ENCODE measurements at places on chromosomes 7 and 10.

GRCh38 chr10:61789031-61789430 lies 112.5 kb upstream of the ARID5B start:
- DNase-seq: no peak

GRCh38 chr7:55016061-55016745 lies 2.6 kb upstream of the EGFR start:
- no peak for DNase-seq

DNA sequence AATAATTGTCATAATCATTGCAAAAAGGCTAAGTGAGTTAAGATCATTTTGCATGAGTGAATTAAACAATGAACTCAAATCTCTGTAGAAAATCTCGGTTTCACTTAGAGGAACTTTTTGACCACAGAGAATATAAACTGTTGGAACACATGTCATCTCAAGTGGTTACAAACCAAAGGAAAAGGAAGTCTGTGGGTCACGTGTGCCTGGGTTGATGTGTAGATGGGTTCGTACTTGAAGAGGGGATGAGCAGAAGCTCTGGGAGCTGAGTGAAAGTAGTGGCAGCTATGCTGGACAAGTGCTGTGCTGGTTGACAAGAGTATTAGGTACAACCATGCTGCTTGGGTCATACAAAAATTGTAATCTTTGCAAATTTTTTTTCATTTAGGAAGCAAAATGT lies 35.0 kb downstream of the GLRX3 start:
- no peak for DNase-seq

DNA sequence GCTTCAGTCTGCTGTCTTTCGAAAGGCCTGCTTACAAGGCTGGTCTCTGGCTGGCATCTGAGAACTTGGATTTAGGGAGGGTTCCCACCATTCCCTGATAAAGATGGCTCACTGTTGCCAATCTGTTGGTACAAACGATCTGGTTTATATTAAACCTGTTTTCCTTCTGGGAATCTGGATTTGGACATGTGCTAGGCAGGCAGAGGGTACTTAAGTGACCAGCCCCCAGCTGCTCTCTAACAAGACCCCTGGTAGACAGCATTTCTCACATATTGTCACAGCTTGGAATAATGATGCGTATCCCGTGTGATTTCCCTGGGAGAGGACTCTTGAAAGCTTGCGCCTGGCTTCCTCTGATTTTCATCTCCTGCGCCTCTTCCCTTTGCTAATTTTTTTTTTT lies 21.6 kb downstream of the YWHAG start:
- DNase-seq: no peak

- DNase-seq: no peak
Measured at GRCh38 chr10:14588084-14588937, 186.4 kb downstream of the FAM107B start.

- DNase-seq: no peak
Measured at GRCh38 chr7:108034586-108034985, 31.6 kb upstream of the LAMB1 start.

GRCh38 chr10:62402508-62402907 lies 28.3 kb downstream of the ZNF365 start:
- no peak for DNase-seq

- DNase-seq: peak; percentile 9
Measured at GRCh38 chr7:1255817-1256340, 23.2 kb downstream of the UNCX start.

DNA sequence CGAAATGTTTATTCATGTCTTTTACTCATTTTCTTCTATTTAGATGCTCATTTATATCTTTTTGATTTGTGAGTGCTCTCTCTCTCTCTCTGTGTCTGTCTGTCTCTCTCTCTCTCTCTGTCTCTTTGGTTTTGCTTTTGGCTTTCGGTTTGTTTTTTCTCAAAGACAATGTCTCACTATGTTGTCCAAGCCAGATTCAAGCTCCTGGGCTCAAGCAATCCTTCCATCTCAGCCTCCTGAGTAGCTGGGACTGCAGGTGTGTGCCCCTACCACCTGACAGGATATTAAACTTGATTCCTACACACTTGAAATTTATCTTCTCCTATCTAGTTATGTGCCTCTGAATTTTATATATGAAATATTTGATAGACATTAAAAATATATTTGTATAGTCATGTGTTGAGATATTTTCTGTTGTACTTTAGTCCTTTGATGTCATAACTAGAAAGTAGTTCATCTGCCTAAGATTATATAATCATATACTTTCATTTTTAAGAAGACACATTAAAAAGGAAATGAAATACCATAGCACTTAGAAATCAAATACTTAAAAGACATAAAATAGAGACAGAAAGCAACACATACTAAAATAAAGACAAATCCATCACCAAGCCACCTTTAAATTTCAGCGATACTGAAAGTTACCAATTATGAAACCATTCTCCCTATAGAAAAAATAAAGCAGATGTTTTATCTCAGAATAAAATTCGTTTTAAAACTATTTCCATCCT lies 68.1 kb upstream of the SFMBT2 start:
- DNase-seq: no peak

- no peak for DNase-seq
Measured at GRCh38 chr10:20677340-20677739, 219.8 kb downstream of the NEBL start.

GRCh38 chr7:127588019-127588696 lies at the start of gene ARF5:
ARF5 (plus strand) TSS chr7:127588411; CDS start chr7:127588499, 88 bp downstream.
- peak; percentile 95 for DNase-seq

DNA sequence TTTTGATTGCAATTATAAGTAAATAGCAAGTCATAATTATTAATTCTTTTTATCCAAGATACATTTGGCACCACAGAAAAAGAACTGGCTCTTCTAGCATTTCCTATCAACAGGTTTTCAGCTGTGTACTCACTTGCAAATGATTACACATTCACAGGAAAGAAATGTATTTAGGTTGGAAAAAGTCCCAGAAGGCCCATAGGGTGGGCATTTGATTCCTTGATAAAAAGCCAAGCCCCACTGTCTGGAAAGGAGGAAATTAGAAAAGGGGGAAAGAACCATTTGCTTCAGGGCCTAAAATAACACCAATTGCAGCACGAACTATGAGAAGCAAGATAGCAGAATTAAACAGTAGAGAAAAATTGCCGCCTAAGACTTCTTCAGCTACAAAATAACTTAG lies 80.8 kb upstream of the COL1A2 start:
- DNase-seq: no peak

- DNase-seq: no peak
Measured at GRCh38 chr7:74290981-74291441, 1.8 kb downstream of the CLIP2 start.

- peak; percentile 68 for DNase-seq
Measured at GRCh38 chr7:15832996-15833395, 146.5 kb upstream of the MEOX2 start.

DNA sequence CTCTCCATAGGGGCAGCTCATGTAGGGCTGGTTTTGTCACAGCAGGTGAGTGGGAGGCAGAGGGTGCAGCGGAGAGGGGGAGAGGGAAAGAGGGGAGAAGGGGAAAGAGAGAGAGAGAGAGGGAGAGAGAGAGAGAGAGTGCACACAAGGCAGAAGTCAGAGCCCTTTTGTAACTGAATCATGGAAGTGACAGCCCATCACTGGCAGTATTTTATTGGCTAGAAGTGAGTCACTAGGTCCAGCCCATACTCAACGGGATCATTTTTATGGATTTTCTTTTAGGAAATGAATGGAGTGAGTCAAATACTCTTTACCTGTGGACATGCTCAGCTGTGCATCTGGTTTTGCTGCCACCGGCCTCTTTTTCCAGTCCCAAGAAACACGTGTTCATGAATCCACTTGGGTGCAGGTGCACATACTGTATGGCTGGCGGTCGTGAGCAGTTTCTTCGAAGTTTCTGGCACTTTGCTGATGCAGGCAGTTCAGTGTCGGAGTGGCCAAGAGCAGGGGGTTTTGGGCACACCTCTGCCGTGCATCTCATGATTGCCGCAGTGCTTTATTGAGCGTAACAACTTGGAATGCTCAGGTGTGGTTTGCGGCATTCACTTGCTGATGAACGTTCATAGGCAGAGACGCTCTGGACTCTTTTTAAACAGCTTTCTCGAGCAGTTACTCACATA lies 40.3 kb downstream of the DOCK1 start:
- no peak for DNase-seq

- DNase-seq: peak; percentile 53
Measured at GRCh38 chr7:107989618-107990373, 13.2 kb downstream of the LAMB1 start.

DNA sequence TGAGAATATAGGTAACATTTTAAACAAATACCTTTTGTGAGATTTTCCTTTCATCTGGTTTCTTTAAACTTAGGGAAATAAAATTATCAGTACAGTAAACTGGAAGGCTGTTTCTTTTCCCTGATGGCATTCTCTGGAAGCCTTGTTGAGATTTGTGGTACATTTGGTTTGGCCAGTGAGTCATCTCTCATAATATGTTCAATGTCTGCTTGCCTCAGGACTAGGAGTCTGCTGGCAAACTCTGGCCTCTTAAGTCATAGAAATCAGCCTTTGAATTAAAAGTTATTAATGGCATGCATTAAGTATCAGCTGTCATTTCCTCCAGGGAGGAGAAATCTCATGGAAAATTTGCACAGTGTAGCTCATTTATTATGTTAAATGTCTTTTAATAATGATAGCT lies 316.6 kb upstream of the KIAA1217 start:
- no peak for DNase-seq

DNA sequence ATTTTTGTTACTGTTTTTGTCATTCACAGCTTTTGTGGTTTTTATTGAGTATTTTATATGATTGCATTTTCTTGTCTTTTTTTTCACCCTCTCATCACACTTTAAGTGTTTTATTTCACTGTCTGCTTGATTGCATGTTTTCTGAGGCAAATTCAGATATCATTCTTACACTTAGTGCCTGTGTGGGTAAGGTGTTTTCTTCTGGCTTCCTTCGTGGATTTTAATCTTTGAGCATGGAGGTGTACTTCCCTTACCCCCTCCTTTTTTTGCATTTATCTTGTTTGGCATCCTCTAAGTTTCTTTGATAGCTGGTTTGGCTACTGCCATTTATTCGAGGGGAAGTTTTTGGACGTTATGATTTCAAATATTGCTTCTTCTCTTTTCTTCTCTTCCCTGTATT lies 127.9 kb downstream of the MLLT10 start:
- no peak for DNase-seq

DNA sequence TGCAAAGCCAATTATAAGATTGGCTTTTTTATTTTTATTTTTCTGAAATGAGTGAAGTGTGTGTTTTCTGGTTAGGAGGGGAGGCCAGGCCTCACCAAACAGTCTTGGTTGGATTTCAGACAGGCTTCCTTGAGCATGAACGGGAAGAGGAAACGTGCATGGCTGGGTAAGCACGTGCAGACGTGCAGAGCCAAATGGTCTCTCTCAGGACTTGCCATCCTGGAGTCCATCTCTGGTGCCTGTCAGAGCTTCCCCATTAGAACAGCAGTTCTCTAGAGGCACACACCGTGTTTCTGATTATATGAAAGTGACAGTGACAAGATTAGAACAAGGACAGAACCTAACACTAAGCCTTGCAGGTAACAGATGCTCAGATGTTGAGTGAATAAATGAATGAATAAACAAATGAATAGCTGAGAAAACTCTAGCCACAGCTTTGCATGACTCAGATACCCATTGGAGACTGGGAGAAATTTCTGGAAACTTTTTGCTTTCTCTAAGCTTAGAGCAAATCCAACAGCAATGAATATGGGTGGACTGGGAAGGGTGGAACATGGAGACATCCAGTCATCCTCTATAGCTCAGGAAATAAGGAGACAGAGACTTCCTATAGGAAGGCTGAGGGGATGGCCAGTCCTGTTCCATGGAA lies 11.8 kb upstream of the CALD1 start:
- DNase-seq: no peak

DNA sequence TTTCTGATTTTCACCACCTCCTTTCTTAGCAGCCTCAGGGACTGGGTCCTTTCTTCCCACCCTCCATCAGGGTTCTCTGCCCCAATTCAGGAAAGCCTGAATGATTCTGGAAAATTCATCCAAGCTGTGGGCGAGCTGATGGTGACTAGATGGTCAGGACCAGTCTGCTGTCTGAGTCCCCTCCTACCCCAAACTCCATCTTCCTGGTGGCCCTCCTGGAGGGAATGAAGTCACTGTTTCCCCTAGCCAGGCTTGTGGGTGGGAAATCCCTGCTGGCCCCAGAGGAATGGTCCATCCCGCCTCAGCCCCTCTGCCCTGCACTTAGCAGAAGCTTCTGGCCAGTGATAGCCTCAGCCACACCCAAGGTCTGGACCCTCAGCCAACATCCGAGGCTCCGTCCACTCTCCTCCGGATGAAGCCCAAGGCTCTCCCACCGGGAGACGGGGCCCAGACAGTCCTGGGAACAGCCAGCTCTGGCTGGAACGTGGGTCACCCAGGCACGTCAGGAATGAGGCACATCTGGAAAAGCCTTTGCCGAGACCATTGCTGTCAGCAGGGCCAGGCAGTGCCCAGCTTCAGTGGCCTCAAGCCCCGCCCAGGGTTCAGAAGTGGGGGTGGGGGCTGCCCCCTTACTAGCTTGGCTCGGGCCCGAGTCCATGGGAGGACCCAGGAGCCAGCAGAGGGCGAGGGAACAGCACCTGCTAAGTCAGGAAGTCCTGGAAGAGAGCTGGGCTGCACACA lies 4.0 kb upstream of the AQP1 start:
- DNase-seq: peak; percentile 64

GRCh38 chr10:75226656-75227055 lies 9.1 kb downstream of the COMTD1 start:
- DNase-seq: no peak

DNA sequence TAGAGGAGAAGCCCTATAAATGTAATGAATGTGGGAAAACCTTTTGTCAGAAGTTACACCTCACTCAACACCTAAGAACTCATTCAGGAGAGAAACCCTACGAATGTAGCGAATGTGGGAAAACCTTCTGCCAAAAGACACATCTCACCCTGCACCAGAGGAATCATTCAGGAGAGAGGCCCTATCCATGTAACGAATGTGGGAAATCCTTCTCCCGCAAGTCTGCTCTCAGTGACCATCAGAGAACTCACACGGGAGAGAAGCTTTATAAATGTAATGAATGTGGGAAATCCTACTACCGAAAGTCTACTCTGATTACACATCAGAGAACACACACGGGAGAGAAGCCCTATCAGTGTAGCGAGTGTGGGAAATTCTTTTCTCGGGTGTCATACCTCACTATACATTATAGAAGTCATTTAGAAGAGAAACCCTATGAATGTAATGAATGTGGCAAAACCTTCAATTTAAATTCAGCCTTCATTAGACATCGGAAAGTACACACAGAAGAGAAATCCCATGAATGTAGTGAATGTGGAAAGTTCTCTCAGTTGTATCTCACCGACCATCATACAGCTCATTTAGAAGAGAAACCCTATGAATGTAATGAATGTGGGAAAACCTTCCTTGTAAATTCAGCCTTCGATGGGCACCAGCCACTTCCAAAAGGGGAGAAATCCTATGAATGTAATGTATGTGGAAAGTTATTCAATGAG lies 18.9 kb downstream of the RBAK start:
- no peak for DNase-seq

- no peak for DNase-seq
Measured at GRCh38 chr10:95517536-95518454, 43.4 kb downstream of the SORBS1 start.

DNA sequence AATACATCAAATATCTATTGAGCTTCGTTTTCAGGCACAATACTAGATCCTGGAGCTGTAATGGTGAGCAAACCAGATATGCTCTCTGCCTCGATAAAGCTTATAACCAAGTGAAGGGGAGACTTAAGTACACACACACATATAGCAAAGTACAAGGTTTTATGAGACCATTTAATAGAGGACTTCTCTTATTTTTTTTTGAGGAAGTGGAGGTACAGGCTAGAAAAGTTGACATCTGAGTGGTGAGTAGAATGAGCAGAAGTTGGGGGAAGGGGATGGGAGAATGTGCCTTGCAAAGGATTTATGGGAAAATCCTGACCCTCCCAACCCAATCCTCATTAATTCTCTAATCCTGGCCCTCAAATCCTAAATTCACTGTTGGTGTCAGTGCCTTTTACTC lies 7.7 kb downstream of the CCDC136 start:
- no peak for DNase-seq

- DNase-seq: no peak
Measured at GRCh38 chr7:101990811-101991418, 173.5 kb downstream of the CUX1 start.

Measured in left ventricle myocardium superior (tissue), 1 donor.